ENCODE measurements at places on chromosomes 7 and 10.

GRCh38 chr10:126397156-126397555 lies 8.9 kb upstream of the ADAM12 start:
- no peak for DNase-seq

DNA sequence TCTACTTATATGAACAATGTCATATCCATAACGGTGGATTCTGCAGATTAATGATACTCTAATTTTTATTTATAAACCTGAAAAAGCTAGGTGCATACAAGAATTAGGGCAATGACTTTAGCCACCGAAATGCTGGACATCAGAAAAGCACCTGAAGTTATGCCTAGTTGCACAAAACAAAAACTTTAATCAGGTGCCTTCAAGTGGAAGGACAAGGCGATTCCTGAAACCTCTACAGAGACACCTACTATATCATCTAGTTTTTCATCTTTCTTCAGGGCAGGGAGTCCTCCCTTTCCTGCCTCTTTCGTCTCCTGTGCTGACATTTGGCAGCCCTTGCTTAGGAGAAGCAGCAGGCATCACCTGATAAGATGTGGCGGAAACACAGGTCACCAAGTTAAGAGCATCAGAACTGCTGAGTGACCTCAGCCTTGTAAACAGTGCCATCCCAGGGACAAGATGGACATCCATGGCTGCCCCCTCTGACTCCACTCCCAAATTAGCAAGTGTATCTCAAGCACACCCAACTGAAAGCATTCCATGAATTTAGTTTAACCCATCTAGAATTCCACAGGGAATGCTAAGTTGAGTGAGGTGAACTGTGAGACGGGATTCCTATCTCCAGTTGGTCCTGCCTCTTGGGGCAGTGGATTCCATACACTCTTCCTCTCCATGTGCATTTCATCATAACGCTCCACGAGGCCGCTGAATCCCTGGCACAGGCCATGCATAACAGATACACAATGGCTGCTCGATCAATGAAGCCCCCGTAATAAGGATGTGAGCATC lies 5.8 kb downstream of the ITPRIP start:
- no peak for DNase-seq

GRCh38 chr7:141290973-141291372 lies 217.1 kb downstream of the TMEM178B start:
- no peak for DNase-seq

- no peak for DNase-seq
Measured at GRCh38 chr10:131636841-131637724, 263.7 kb upstream of the PPP2R2D start.

DNA sequence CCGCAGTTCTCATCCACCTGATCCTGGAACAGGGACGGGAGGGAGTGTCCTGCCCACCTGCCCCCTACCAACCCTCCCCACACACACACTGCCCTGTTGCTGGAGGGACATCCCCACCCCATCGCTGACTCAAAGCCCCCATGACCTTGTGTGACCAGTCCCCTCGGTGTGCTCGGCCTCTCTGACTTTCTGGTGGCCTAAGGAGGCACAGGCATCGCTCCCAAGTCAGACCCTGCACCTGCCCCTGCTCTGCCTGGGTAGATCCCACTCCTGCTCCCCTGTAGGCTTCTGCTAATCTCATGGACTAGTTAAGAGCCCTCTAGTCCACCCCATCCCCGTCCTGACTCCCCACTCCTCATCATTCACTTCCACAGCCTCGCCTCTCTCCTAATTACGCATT lies 58.8 kb upstream of the DOCK1 start:
- no peak for DNase-seq

- no peak for DNase-seq
Measured at GRCh38 chr7:37054624-37055241, 330.4 kb upstream of the AOAH start.

DNA sequence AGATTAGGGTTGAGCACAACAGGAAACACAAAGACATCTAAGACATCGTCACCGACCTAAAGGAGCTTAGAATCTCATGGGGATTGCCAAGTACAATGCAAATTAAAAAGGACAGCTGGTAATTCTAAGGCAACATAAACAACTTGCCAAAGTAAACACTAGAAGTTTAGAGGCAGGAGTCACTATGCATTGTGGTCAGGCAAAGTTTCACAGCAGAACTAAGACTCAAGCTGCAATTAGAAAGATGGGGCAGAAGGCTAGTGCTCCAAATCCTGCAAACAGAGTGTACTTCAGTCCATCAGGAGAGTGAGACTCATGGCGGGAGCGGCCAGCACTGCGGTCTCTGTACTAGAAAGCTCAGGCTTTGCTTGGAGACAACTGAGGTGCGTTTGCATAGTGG lies 52.7 kb downstream of the HIPK2 start:
- no peak for DNase-seq

GRCh38 chr10:77949167-77949566 lies 22.6 kb upstream of the DLG5 start:
- no peak for DNase-seq

DNA sequence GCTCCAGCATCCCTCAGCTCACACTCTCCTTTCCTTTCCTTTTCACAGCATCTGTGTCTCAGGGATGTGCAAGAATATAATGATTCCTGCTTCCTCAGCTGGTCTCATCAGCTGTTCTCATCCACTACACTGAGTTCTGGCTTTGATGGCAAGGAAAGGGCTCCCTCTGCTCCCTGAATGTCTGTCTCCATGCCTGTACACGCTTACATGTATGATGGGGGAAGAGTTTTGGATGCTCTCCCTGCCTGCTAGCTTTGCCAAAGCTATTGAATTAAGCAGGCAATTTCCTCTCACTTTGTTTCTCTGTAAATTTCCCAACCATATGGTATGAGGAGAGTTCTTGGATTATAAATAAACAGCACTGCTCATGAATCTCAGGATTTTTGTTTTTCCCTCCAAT lies 254.5 kb downstream of the SORCS3 start:
- no peak for DNase-seq

DNA sequence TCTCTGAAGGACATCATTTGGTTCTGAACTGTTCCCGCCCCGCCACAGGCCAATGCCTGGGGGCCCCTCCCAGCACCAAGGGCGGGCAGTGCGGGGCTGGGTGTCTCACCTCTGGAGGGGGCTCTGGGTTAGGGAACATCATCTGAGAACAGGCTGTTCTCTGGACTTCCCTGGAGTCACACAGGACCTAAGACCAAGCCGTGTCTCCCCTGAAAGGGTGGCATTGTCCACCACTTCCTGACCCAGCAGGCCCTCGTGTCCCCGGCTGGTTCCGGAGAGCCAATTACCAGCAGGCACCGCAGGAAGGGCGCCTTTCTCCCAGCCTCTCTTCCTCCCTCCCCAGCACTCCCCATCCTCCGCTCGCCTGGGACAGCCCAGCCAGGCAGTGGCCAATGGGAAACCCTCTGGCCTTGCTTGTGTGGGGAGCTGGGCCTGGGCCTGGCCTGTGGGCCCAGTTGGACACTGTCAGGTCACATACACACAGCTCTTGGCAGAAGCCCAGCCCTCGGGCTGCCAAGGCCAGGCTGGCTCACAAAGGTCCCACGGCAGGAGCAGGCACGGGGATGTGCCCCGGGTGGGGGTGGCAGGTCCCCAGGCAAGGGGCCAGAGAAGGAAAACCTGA lies 119.5 kb downstream of the SPDYE5 start:
- DNase-seq, result no peak
